ENCODE measurements at places on chromosomes 5 and 9.

- no peak for DNase-seq
These were observed 29.8 kb upstream of the SMC5 start for GRCh38 chr9:70229026-70229425.

GRCh38 chr9:101592788-101593187 is 2.0 kb downstream of the PPP3R2 start:
- DNase-seq: no peak

DNA sequence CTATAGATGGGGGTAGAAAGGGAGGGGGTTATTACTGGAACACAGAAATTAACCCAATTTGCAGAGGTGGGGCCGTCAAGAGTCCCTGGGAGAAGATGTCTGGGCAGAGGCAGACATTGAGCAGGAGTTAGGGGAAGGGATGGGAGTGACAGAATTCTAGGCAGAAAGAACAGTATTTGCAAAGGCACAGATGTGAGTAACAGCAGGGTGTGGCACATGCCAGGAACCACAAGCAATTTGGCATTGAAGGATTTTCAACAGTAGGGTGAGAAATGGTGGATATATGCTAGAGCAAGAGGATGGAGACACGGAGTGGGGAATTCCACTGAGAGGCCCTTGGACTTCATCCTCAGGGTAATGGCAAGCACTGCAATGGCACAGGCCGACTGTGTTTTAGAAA is 71.6 kb upstream of the FRRS1L start:
- DNase-seq: no peak

DNA sequence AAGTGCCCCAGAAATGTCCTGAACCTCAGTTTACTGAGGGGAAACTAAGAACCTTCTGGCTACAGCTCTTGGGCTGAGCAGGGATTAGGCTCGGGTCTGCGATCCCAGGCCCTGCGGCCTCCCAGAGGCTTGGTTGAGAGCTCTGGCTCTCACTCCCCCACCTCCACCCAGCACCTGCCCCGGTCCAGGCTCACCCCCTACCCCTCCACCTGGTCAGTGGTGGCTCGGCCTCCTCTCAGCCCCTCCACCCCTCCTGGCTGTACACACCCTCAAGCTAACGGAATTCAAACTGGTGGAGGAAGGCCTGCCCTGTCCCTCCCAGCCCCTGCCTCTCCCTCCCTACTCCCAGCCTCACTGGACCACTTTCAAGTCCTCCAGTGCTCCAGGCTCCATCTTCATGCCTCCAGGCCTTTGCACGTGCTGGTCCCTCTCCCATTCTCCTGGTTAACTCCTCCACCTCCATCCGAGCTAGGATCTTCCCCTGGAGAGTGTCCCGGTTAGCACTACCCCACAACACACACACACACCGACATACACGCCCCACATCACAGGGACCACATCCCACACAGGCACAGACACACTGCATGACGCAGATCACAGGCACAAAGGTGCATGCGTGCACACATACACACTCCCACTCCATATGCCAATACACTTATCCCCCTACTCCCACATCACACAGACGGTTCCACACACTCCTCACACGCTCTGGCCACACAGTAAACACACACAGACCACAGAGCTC is 130.9 kb downstream of the C9orf50 start:
- DNase-seq: no peak

- DNase-seq: no peak
These were observed 45.2 kb downstream of the NEK6 start for GRCh38 chr9:124302921-124303320.

DNA sequence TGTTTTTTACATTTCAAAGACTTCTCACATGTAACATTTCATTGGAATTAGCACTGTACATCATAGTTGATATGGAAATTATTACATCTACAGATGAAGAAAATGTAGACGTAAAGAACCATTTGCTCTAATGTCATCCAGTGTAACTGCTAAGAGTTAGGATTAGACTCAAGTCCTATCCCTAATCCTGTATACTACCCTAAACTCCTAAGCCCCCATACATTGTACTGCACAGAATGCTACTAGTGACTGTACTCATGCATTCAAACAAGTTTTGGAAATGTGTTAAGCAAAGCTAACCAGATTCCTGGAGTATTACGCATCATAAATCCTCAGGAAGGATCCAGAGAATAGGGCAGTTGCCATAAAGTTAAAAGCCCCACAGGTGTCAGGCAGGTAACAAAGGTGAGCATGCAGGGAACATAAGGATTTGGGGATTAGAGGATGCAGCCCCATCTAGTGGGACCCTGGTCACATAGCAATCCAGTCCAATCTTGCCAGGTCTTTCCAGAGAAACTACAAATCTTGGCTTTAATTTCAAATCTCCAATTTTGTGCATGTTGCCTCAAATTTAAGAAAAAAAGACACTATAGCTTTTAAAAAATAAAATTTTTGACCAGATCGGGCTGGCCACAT is 32.0 kb downstream of the HAVCR1 start:
- peak; percentile 13 for DNase-seq

DNA sequence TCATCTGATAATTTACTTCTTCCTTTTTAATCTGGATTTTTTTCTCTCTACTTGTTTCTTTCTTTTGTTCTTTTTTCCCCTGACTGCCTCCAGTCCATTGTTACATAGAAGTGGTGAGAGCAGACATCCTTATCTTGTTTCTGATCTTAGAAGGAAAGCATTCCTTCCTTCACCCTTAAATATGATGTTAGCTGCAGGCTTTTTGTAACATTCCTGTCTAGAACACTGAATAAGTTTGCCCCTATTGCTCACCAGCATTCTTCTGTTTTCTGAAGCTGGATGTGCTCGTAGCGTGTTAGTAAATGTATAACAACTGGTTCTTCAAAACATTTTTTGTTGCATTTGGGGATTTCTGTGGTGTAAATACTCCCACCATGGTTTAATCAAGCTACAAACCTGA is 136.7 kb upstream of the NFIL3 start:
- DNase-seq: no peak

DNA sequence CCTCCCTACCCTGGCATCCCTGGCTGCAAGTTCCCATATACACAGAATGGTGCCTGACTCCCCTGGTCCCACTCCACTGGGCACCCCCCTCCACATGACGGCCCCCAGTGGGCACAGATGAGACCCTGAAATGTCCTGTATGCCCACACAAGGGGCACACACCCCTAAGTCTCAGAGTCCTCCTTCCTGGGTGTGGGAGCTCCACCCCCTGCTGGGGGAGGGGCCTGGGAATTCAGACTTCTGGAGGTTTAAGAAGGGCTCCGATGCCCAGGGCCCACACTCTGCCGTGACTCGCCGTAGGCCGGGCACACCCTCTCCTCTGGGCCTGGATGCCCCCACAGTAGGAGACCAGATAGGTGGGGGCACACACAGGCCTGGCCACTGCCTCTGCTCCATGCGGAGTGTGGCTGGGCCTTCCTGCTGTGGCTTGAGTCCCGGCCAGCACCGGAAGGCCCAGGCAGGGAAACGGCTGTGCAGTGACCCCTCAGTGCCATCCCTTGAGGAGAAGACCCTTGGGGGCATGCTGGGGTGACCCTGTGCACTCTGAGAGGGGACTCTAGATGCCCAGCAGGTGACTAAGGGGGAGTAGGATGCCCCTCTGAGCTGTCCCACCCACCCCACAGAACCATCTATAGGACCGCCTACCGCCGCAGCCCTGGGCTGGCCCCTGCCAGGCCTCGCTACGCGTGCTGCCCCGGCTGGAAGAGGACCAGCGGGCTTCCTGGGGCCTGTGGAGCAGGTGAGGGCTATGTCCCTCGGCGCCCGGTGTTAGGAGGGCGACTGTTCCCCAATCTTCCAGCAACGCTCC is 6.5 kb downstream of the EGFL7 start:
- no peak for DNase-seq

DNA sequence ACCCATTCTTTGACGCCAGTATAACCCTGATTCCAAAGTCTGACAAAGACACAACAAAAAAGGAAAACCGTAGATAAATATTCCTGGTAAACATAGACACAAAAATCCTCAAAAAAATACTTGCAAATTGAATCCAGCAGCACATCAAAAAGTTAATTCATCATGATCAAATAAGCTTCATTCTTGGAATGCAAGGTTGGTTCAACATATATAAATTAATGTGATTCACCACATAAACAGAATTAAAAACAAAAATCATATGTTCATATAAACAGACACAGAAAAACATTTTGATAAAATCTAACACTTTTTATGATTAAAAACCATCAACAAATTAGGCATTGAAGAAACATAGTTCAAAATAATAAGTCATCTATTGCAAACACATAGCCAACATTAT is 324.2 kb upstream of the TRPC7 start:
- no peak for DNase-seq

DNA sequence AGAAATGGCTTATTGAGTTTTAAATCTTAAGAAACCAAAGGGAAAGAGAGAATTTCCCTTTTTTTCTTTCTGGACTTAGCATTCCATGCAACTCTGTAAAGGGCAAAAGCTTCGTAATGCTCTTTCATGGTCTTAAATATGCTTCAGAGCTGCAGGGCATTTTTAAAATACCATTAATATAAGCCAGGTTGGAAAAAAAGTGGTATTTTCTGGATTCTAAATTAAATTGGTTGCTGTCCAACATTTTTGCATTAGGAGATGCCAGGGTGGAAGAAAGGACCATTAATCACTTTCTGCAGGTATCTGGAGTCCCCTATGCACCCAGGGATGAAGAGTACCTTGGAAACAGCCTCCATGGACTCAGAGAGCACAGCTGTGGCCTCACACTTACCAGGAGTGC is 215.1 kb upstream of the DAPK1 start:
- DNase-seq: no peak

DNA sequence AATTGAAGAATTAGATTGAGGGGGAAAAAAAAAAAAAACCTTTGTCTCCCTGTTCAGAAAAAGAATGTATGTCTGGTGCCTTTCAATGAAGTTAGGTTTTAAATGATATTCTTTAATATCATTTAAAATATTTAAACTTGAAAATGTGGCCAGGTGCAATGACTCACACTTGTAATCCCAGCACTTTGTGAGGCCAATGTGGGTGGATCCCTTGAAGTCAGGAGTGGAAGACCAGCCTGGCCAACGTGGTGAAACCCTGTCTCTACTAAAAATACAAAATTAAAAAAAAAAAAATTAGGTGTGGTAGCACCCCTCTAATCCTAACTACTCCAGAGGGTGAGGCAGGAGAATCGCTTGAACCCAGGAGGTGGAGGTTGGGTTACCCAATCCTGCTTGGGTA is 111.1 kb upstream of the RASA1 start:
- no peak for DNase-seq

DNA sequence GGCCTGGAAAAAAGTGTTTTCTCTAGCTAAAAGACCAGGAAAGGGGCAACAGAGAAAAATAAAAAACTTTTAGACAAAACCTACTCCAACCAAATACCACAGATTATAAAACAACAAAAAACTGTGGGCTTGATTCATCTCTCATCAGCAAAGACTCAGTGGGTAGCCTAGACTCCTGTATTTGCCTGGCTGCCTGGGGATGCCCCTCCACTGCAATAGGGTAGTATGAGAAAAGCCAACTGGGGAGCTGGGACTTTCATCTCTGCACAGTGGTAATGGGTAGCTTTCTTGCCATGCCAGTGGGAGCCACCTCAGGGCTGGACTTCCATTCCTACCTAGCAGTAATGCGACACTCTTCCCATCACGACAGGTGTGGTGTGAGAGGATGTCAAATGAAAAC is 7.5 kb downstream of the ZNF484 start:
- DNase-seq: no peak

GRCh38 chr9:107455425-107456135 is 34.0 kb downstream of the KLF4 start:
- DNase-seq: no peak

GRCh38 chr9:131788851-131789250 is 49.0 kb upstream of the RAPGEF1 start:
- no peak for DNase-seq

DNA sequence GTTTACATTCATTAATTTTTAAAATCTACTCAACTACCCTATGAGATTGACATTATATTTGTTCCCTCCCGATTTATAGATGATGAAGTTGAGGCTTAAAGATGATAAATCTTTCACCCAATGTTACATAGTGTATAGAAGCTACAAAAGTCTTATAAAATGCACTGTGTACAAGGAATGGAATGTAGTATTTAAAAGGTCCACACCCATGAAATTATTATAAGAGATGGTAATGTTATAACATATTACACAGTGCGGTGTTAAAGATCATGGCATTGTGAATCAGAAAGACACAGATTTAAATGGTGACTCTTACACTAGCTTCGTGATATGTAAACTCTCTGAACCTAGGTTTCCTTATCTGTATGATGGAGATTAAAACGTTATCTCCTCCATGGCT is 141.6 kb upstream of the CHD1 start:
- DNase-seq: no peak

GRCh38 chr5:120463991-120464626 is at the start of gene PRR16:
Gene PRR16, plus strand, starts transcription at chr5:120464300.
- no peak for DNase-seq

DNA sequence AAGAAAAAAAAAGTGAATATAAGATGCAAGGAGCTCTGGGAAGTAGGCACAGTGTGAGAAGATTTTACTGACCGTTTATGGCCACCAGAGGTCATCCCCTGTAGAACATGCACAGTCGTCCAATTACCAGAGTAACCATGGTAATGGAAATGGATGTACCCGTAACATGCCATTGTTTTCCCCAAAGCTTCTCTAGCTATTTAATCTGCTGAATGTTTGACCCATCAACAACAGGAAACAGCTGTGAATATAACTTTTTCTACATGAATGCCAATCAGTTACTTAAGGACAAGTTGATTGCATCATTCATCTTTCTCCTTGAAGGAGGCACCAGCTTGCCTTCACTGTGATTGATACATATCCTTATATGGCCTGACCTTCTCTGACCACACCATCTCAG is 1967.0 kb upstream of the CDH9 start:
- DNase-seq: no peak

DNA sequence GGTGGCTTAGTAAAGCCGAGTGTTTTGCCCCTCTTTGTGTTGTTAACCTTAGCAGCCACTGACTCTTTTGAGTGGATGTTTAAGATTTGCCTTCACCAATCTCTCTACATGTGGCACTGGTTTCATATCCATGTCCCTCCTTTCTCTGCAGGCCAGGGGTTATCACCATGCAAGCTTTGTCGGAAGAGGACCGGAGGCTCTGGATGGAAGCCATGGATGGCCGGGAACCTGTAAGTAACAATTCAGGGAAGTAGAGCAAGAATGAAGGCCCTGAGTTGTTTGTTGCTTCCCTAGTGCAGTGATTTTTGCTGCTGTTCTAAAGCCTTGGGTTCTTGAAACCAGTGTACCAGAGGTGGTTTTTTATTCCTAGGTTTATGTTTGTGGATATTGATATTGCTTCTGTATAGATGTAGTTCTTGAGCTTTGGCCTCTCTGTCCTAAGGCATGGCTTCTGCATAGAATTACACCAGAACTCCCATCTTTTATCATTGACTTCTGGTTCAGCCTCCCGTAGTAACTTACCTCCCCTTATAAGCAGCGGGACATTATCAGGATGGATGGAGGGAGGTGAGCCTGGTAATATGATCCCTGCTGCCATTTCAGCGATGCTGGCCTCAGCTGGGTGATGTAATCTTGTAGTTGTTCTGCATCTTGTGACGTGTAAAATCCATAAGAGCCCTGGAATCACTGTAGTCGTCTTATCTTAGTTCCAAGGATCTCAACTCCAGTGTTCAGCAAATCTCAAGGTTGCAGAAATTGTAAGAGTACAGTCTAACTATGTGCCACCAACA is 161.9 kb downstream of the ARHGAP26 start:
- no peak for DNase-seq

GRCh38 chr5:142095651-142096330 is 12.8 kb upstream of the NDFIP1 start:
- no peak for DNase-seq

GRCh38 chr9:130970855-130971254 is 31.8 kb upstream of the FIBCD1 start:
- no peak for DNase-seq
